ENCODE measurements at places on chromosomes 7 and 10.
A peak's percentile ranks its signal among the peaks of the same experiment; 100 is the strongest.

DNA sequence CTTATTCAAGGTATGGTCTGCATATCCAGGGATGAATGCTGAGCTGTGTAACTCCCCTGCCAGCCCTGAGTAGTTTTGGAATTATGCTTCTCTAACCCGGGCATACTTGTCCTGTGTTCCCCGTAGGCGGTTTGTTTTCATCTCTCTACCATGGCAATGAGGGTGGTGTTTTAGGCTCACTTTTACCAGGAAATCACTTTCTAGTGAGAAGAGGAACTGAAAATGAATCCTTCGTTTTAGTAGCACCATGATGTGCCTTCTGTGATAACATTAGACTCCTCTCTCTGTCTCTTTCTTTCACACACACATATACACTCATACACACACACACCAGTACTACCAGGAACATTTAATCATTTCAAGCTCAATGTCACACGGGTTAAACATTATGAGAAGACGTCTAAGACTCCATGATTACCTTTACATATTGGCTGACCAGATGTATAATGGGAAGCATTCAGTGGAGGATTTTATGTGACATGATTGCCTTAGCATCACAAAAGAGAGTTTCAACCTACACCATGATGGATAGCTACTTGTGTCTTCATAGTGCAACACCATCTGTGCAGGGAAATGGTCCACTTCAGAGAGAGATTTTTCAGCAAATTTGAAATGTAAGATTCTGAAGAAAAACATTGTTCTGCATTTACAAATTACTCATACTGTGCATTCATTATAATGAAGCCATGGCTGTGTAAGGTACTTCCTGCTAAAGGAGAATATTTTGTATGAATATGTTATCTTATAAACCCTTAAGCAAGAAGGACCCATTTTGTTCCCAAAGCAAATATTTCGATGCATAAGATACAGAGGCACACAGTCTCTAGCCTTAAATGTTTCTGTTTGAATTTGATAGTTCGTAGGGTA, 31.0 kb upstream of the PFKP start:
- no peak for DNase-seq

GRCh38 chr10:103149991-103150622, 43.0 kb downstream of the NT5C2 start:
- DNase-seq, result no peak

DNA sequence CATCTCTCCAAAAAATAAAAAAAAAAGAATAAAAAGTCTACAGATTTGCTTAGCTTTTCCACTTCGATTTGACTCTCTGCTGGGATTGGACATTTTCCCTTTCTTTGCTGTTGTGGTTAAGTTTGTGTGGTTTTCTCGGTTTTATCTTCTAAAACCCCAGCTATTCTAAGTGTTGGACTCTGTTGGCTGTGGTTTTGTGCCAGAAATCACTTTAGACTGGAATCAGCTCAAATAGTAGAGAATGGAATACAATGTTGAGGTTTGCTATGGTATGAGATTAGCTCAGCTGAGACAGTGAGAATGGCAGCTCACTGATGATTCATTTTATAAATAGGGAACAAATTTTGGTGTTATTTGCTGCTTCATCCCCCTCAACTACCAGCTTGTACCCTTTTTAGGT, 116.0 kb downstream of the BUB3 start:
- DNase-seq, result no peak

- DNase-seq, result no peak
Observed at GRCh38 chr7:7237201-7237977, 55.0 kb downstream of the C1GALT1 start.

DNA sequence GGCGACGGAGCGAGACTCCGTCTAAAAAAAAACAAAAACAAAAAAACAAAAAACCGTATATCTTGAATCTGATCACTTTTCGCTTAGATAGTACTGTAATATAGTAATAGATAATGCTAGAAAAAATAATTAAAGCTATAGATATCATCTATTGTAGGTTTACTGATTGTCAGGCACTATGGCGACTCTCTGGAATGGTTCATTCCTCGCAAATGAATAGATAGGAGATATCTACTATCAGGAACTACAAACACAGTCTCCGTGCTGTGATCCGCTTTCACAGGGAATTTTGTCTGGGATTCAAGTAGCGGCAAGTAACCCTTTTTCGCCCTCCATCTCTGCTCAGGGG, 342 bp upstream of the MEIG1 start:
- no peak for DNase-seq

- no peak for DNase-seq
Observed at GRCh38 chr10:90579602-90580242, 278.1 kb downstream of the HTR7 start.

- DNase-seq, result no peak
Observed at GRCh38 chr10:47277352-47278151, 22.4 kb upstream of the GDF10 start.

- DNase-seq, result peak; percentile 22
Observed at GRCh38 chr10:88800152-88801125, 2.1 kb upstream of the LIPM start.

- DNase-seq, result no peak
Observed at GRCh38 chr10:17643339-17643754, 604 bp upstream of the STAM start.

- no peak for DNase-seq
Observed at GRCh38 chr7:65946904-65947303, 35.1 kb downstream of the GUSB start.

DNA sequence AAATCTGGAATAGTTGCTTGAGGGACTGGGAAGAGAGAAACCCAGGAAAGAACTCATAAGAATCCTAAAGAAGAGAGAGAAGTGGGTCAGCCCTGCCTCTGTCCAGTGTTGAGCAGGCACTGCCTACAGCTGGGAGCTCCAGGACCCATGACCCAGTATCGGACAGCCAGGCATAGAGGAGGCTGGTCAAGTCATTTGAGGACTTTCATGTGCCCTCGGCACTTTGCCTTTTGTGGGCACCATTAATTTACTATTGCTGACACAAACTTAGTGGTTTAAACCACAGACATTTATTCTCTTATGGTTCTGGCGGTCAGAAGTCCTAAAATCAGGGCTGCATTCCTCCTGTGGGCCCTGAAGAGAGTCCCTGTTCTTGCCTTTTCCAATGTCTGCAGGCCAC, 60.3 kb downstream of the CPXM2 start:
- DNase-seq, result no peak

DNA sequence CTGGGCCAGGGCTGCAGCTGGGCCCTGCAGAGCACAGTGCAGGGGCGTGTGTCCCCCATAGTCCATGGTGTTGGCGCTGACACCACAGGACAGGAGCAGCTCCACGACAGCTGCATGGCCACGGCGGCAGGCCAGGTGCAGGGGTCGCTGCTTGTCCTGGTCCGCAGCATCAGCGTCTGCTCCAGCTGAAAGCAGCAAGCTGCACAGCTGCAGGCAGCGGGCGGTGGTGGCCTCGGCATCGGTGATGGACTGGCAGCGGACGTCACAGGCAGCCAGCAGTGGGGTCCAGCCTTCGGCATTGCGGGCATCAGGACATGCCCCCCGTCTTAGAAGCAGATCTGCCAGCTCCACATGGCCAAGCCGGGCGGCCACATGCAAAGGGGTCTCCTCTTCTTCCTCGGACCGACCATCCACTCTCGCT, 6.0 kb downstream of the ASB10 start:
- no peak for DNase-seq

DNA sequence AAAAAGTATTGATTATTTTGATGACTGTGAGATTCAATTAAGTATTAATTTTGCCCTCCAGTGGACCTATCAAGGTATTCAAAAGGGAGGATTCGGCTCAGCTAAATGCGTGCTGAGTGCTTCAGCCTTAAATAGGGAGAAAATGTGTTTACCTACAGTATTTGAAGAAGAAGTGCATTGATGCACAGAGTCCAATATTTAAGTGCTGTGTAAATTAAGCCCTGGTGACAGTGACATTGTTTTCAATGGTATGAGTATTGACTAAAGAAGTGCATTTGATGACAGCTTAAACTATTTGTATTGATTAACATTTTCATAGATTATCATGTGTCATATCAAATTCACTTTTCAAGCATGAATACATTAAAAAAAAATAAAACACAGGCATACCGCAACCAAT, 106.6 kb downstream of the POU6F2 start:
- DNase-seq, result no peak

GRCh38 chr7:112789453-112789816, 758 bp downstream of the TMEM168 start:
- no peak for DNase-seq

DNA sequence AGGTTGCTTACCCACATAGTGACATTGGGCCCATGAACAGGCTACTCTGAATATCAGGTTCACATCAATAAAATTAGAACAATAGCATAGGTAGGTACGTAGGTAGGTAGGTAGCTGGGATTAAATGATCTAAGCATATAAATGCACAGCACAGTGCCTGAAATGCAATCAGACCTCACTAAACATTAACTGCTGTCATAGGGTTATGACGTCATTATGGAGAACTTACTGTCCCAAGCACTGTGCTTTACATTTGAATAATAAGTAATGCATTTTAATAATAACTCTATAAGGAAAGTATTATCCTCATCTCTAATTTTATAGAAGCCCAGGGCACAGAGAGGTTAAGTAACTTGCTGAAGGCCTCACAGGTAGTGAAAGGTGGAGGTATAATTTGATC, 112.5 kb downstream of the RPS24 start:
- DNase-seq, result no peak

GRCh38 chr7:69670701-69671100, 72.4 kb downstream of the AUTS2 start:
- peak; percentile 35 for DNase-seq

- peak; percentile 44 for DNase-seq
Observed at GRCh38 chr7:95246831-95247370, 77.4 kb downstream of the PON1 start.

- no peak for DNase-seq
Observed at GRCh38 chr10:132019366-132019765, 37.6 kb upstream of the BNIP3 start.

DNA sequence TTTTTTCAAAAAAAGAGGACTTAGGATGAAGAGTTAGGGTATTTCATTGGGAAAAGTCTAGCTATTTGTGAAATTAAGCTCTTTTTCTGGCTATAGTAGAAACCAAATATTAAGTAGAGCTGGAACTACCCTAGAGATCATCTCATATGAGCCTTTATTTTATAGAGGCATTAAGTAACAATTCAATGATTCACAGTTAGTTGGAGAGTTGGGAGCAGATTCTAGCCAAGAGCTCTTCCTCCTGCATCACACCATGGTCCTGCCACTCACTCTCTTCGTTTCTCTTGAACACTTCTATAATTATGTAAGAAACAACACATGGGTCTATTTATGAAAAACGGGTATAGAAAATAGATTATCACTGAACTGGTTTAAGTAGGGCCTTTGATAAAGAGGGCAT, 76.1 kb upstream of the ANK3 start:
- DNase-seq, result no peak

GRCh38 chr7:155352753-155353115, 55.1 kb downstream of the INSIG1 start:
- no peak for DNase-seq

- DNase-seq, result no peak
Observed at GRCh38 chr7:87935384-87935706, 1.3 kb downstream of the ADAM22 start.

DNA sequence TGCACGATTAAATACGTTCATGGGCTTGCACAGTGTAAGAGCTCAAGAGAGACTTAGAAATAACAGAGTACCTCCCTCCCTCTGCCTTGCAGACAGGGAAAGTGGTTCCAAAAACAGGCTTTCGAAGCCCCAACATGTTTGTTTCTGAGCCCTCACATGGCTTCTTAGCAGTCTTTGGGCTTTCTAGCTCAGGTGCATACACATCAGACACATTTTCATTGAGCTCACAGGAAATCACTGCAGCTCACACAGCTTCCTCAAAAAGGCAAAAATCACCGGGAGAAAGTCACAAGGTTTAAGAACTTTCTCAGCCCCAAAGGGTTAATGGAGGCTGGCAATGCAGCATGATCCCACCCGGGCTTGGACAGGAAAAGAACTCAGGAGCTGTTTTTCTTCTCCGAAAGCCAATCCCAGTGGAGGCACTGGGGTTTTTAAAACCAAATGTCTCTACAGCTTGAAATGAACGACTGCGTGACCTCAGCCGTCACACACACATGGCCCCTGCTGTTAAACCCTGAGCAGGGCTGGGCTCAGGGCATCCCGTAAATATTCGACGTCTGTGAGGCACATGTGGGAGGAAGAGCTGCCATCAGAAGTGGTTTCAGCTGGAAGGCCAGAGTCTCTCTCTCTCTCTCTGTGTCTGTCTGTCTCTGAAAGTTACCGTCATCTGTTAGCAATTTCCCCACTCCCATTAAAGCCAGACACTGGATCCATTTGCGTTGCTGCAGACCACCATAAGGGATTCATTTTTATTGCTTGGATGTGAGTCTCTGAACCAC, 69.7 kb downstream of the CALML3 start:
- no peak for DNase-seq

DNA sequence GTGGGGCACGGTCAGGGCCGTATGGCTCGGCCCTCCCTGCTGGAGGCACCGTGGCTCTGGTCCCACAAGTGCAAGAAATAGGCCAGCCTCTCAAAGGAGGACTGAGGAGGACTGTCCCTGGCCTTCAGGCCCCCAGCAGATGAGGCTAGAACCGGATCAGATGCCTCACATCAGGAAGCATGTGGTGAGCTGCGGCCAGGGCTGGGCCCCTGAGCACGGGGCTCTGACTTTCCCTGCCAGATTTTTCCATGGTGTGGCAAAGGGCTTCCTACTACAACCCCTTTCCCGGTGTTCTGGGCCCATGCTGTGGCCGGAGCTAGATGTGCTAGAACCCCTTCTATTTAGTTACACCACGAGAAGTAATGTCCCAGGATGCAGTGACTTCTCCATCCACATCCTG, 100.4 kb downstream of the TCERG1L start:
- no peak for DNase-seq

GRCh38 chr10:73253225-73253555, 746 bp upstream of the MRPS16 start:
- DNase-seq, result no peak

DNA sequence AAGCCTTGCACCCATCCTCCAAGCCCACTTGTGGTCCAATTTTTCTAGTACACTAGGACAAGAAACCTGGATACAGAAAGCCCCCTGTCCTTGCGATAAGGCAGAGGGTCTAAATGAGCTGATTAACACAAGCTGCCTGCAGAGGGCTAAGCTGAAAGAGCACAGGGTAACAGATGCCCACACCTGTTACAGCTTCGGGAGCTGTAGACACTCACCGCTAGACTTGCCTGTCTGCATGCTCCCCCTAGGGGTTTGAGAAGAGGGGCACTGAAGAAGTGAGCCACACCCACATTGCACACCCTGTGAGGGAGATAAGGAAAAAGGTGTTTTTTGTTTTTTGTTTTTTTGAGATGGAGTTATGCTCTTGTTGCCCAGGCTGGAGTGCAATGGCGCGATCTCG, 386.5 kb upstream of the AUTS2 start:
- DNase-seq, result peak; percentile 93

- DNase-seq, result no peak
Observed at GRCh38 chr10:13317474-13317873, 17.6 kb upstream of the PHYH start.

- DNase-seq, result no peak
Observed at GRCh38 chr10:689452-690371, at the start of gene DIP2C. TSS of gene DIP2C (minus strand) at chr10:689668. CDS start at chr10:689578, 90 bp downstream.

GRCh38 chr10:58070956-58071355, 196.7 kb downstream of the IPMK start:
- DNase-seq, result no peak

Data from NCI-H524 treated with DMSO at 0.1 percent for 48 hours (cell line).